ENCODE measurements at places on chromosomes 12 and 14. TPM values are rescaled to one million over a fixed set of nuclear protein-coding genes. Genes with fewer than 3 reads are reported as not detected.

GRCh38 chr14:96156804-96157760, 47.6 kb upstream of the BDKRB2 start:
- H3K27ac ChIP-seq, result no peak overlapping the region
- no peaks in the 10 kb centered on the region for H3K27me3 ChIP-seq
- no peak overlapping the region for H3K4me3 ChIP-seq
- H3K4me1 ChIP-seq, result peaks cover 8% of the 10 kb centered on the region
- DNase-seq, result no peak

DNA sequence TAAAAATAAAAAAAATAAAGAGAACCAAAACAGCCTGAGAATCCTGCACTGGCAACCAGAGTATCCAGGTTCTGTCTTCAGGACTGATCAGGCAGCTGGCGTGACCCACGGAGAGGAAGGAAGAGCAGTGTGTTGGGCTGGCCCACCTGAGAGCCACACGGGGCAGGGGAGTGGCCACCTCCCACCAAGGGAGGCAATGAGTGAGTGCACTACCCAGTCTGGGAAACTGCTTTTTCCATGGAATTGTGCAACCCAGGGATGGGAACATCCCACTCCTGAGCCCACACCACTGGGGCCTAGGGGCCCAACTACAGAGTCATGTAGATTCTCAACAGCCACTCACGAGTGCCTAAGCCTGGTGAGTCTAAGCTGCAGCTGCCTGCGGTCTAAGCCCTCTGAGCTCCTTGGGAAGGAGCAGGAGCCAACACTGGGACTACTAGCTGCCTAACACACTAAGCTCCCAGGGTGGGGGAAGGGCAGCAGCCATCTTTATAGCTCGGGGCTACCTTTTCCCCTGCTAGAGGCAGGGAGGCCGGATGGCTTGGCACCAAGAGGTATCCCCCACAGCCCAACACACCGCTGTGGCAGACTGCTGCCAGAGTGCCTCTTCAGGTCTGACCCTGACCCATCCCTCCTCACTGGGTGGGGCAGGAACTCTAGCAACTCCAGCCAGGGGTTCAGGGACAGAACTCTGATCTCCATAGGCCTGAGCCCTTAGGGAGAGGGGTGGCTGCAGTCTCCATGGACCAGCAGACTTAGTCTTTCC, 610.9 kb downstream of the RERGL start:
- no peak overlapping the region for H3K4me3 ChIP-seq
- no peaks in the 10 kb centered on the region for H3K36me3 ChIP-seq
- no peak for DNase-seq

- H3K27ac ChIP-seq, result no peak overlapping the region
- no peak overlapping the region for H3K4me3 ChIP-seq
- peak; percentile 39 for DNase-seq
- H3K27me3 ChIP-seq, result no peaks in the 10 kb centered on the region
Measured at GRCh38 chr12:4717806-4718205, 2.4 kb upstream of the GALNT8 start.

GRCh38 chr12:3611860-3612703, 121.1 kb downstream of the PRMT8 start:
- no peaks in the 10 kb centered on the region for H3K4me1 ChIP-seq
- H3K4me3 ChIP-seq, result no peak overlapping the region
- no peak overlapping the region for H3K27ac ChIP-seq
- H3K36me3 ChIP-seq, result no peaks in the 10 kb centered on the region
- no peaks in the 10 kb centered on the region for H3K27me3 ChIP-seq
- no peak for DNase-seq

GRCh38 chr14:95601650-95602049, 66.8 kb downstream of the GLRX5 start:
- no peak for DNase-seq
- no peak overlapping the region for H3K4me3 ChIP-seq
- no peaks in the 10 kb centered on the region for H3K36me3 ChIP-seq
- H3K27me3 ChIP-seq, result no peaks in the 10 kb centered on the region
- H3K4me1 ChIP-seq, result no peaks in the 10 kb centered on the region

GRCh38 chr14:105018414-105018813, 2.5 kb downstream of the CDCA4 start:
- DNase-seq, result no peak
- no peak overlapping the region for H3K27ac ChIP-seq

DNA sequence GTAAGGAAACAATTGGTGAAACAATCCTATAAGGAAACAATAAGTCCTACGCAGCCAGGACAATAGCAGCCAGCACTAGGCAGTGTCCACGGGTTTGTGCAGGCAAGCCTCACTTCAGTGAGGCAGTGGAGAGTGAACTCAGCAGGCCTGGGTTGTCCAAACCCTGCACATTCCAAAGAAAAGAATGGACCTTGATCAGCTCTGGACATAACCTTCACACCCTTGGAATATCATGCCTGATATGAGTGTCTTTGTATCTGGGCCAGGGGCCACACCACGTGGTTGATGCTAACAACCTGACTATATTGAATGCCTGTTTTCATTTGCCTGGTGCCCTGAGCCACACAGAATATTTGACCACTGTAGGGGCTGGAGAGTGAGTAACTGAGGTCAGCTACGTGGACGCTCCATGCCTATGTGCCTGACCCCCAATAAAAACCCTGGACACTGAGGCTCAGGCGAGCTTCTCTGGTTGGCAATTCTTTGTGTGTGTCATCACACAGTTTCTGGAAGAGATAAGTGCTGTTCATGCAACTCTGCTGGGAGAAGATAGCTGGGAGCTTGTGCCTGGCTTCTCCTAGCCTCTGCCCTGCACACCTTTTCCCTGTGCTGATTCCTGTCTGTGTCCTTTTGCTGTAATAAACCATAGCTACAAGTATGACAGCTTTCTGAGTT, 81.4 kb upstream of the NCOR2 start:
- H3K27ac ChIP-seq, result no peak overlapping the region
- no peak for DNase-seq
- H3K27me3 ChIP-seq, result no peaks in the 10 kb centered on the region
- H3K36me3 ChIP-seq, result no peaks in the 10 kb centered on the region
- no peak overlapping the region for H3K4me3 ChIP-seq
- H3K4me1 ChIP-seq, result no peaks in the 10 kb centered on the region

GRCh38 chr12:94012590-94012989, 135.8 kb upstream of the PLXNC1 start:
- no peak overlapping the region for H3K4me3 ChIP-seq
- no peaks in the 10 kb centered on the region for H3K27me3 ChIP-seq
- DNase-seq, result no peak
- no peaks in the 10 kb centered on the region for H3K4me1 ChIP-seq
- no peaks in the 10 kb centered on the region for H3K36me3 ChIP-seq

GRCh38 chr12:6507102-6507998, 13.4 kb downstream of the NCAPD2 start:
- peak; percentile 59 for DNase-seq
- peaks cover 2% of the 10 kb centered on the region for H3K36me3 ChIP-seq

- no peak overlapping the region for H3K27ac ChIP-seq
- H3K4me3 ChIP-seq, result no peak overlapping the region
- H3K27me3 ChIP-seq, result no peaks in the 10 kb centered on the region
- peaks cover 12% of the 10 kb centered on the region for H3K4me1 ChIP-seq
- H3K36me3 ChIP-seq, result peaks cover 1% of the 10 kb centered on the region
- no peak for DNase-seq
Measured at GRCh38 chr14:23308721-23309445, 2.2 kb downstream of the BCL2L2 start.

GRCh38 chr14:99619835-99620834, 16.1 kb upstream of the CCDC85C start:
- peaks cover 10% of the 10 kb centered on the region for H3K4me1 ChIP-seq
- H3K36me3 ChIP-seq, result no peaks in the 10 kb centered on the region
- no peaks in the 10 kb centered on the region for H3K27me3 ChIP-seq
- H3K27ac ChIP-seq, result no peak overlapping the region

- H3K27ac ChIP-seq, result no peak overlapping the region
- peaks cover 10% of the 10 kb centered on the region for H3K4me1 ChIP-seq
- no peak for DNase-seq
- H3K27me3 ChIP-seq, result no peaks in the 10 kb centered on the region
- no peaks in the 10 kb centered on the region for H3K36me3 ChIP-seq
Measured at GRCh38 chr14:91249841-91250616, 5.5 kb upstream of the GPR68 start.

- H3K4me1 ChIP-seq, result 0 out of 2 replicates have a peak, but pooled peaks cover 4% of the 10 kb centered on the region
- no peak overlapping the region for H3K4me3 ChIP-seq
- no peaks in the 10 kb centered on the region for H3K27me3 ChIP-seq
- no peak for DNase-seq
- no peak overlapping the region for H3K27ac ChIP-seq
Measured at GRCh38 chr12:47316609-47317049, 236.9 kb upstream of the AMIGO2 start.

GRCh38 chr14:48622980-48623379, 947.6 kb upstream of the MDGA2 start:
- no peaks in the 10 kb centered on the region for H3K4me1 ChIP-seq
- no peaks in the 10 kb centered on the region for H3K36me3 ChIP-seq
- no peaks in the 10 kb centered on the region for H3K27me3 ChIP-seq
- H3K4me3 ChIP-seq, result no peak overlapping the region
- H3K27ac ChIP-seq, result no peak overlapping the region

- no peaks in the 10 kb centered on the region for H3K36me3 ChIP-seq
- H3K27ac ChIP-seq, result no peak overlapping the region
- no peaks in the 10 kb centered on the region for H3K27me3 ChIP-seq
- H3K4me3 ChIP-seq, result no peak overlapping the region
- DNase-seq, result no peak
Measured at GRCh38 chr14:92134456-92134855, 12.7 kb downstream of the CPSF2 start.

DNA sequence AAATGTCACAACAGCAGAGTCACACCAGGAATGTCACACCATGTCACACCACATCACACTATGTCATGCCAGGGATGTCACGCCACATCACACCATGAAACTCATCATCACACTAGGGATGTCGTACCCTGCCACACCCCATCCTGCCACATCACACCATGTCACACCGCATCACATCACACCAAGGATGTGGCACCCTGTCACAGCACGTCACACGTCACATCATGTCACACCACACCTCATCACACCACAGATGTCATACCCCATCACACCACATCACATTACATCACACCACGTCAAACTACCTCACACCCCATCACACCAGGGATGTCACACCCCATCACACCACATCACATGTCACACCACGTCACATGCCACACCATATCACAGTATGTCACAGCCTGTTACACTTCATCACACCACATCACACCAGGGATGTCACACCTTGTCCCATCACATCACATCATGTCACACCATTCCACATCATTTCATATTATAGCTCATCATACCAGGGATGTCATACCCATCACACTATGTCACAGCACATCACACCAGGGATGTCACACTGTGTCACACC, 90.9 kb downstream of the TMEM121 start:
- no peak overlapping the region for H3K4me3 ChIP-seq
- DNase-seq, result no peak
- H3K36me3 ChIP-seq, result no peaks in the 10 kb centered on the region
- no peaks in the 10 kb centered on the region for H3K4me1 ChIP-seq
- no peaks in the 10 kb centered on the region for H3K27me3 ChIP-seq

- DNase-seq, result no peak
- H3K4me3 ChIP-seq, result no peak overlapping the region
- H3K4me1 ChIP-seq, result no peaks in the 10 kb centered on the region
- no peaks in the 10 kb centered on the region for H3K27me3 ChIP-seq
- H3K36me3 ChIP-seq, result no peaks in the 10 kb centered on the region
- H3K27ac ChIP-seq, result no peak overlapping the region
Measured at GRCh38 chr12:133204264-133204603, 22.9 kb downstream of the ZNF268 start.

- H3K27me3 ChIP-seq, result no peaks in the 10 kb centered on the region
- no peak overlapping the region for H3K4me3 ChIP-seq
- no peaks in the 10 kb centered on the region for H3K36me3 ChIP-seq
- H3K4me1 ChIP-seq, result peaks cover 11% of the 10 kb centered on the region
Measured at GRCh38 chr12:100229036-100229635, 28.5 kb downstream of the ACTR6 start.

DNA sequence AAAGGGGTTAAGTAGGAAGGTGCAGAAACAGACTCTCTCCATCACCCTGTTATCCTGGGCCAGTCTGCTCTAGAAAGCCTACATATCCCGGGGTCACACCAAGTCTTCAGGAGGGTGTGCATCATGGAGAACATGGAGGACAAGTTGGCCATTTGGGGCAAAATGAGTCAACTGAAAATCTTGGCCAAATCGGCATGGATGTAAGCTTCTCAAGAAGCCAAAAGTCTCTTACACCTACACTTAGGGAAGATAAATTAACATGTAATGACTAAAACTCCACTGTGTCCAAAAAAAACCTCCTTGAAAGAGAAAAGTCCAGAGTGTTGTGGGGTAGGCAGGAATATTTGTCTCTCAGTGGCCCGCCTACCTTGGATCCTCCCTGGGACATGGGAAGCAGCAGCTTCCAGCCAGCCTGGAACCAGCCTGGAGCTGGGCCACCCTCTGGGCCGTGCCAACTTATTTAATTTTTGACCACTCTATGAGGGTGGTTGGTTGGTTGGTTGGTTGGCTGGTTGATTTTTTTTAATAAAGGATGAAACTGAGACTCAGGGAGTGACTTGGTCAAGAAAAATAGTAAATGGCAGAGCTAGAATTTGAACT, 17.9 kb upstream of the TC2N start:
- H3K27ac ChIP-seq, result no peak overlapping the region
- no peak for DNase-seq
- no peaks in the 10 kb centered on the region for H3K27me3 ChIP-seq
- H3K4me3 ChIP-seq, result no peak overlapping the region
- H3K36me3 ChIP-seq, result no peaks in the 10 kb centered on the region

DNA sequence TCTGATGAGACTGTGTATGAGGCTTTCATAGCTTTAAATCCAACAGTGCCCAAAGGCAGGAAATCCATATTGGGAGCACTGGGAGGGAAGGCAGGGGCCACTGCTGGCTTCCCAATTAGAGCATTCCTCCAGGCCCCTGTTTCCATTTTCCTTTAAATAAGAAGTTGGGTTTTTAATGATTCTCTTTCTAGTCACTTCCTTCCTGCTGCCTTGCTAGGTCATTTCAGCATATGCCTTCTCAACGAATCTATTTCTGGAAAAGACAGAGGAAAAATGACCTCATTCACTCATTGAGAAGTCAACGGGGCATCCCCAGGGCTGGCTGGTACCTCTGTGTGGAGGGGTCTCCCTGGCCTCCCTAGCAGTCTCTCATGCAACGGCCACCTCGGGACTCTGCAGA, 43.5 kb downstream of the IGF1 start:
- H3K27ac ChIP-seq, result no peak overlapping the region
- no peak for DNase-seq
- no peaks in the 10 kb centered on the region for H3K27me3 ChIP-seq
- H3K36me3 ChIP-seq, result no peaks in the 10 kb centered on the region
- peaks cover 29% of the 10 kb centered on the region for H3K4me1 ChIP-seq
- H3K4me3 ChIP-seq, result no peak overlapping the region

Gene GZMB
- total RNA-seq, result not detected

Gene NINJ2
- 6.5 TPM for total RNA-seq

Gene SMCO3
- total RNA-seq, result not detected

Gene TPPP2
- not detected for total RNA-seq

Gene ISM2
- 10.6 TPM for total RNA-seq

Gene LRP1
- total RNA-seq, result 106 TPM

Gene IKBIP
- 10.9 TPM for total RNA-seq

Gene KLHDC1
- 0.98 TPM for total RNA-seq

Gene ATG101
- 67.2 TPM for total RNA-seq

Gene PRIM1
- total RNA-seq, result 38.0 TPM

Gene CACNA1C
- total RNA-seq, result 0.05 TPM

Gene ANKRD33
- not detected for total RNA-seq

Gene WNT1
- not detected for total RNA-seq

Data from Caco-2 (cell line).